ENCODE measurements at places on chromosomes 6 and 20. TPM values are rescaled to one million over a fixed set of nuclear protein-coding genes. Genes with fewer than 3 reads are reported as not detected.

GRCh38 chr6:50093116-50093937 is 43.6 kb upstream of the DEFB112 start:
- no peak for DNase-seq

- peak; percentile 32 for DNase-seq
Measured at GRCh38 chr6:111721753-111722154, 116.1 kb upstream of the TRAF3IP2 start.

GRCh38 chr6:109864050-109864449 is 114.1 kb upstream of the GPR6 start:
- no peak for DNase-seq

The KLC4 gene
- total RNA-seq = 44.3 TPM

DNA sequence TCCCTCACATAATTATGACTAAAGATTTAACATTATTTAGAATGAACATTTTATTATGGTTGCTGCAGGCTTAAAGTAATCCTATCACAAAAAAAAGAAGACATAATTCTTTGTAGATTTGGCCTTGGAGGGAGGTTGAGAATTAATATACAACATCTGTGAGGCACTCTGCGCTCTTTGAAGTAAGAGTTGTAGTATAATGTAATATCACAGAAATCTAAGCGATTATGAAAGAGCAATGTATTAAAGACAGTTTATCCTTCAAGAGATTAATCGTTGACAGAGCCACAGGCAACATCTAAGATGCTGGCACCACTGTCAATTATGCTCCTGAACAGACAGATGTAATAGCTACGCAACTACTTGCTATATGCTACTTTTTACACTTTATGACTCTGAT is 946.8 kb downstream of the GRIK2 start:
- DNase-seq = no peak

- DNase-seq = no peak
Measured at GRCh38 chr6:107735906-107736635, 88.0 kb downstream of the SCML4 start.

The ENPP1 gene
- total RNA-seq = 0.91 TPM

- no peak for DNase-seq
Measured at GRCh38 chr20:43300901-43301300, 111.2 kb upstream of the PTPRT start.

GRCh38 chr6:149249370-149250357 is 67.8 kb upstream of the TAB2 start:
- DNase-seq = no peak

GRCh38 chr6:1624851-1625781 is 15.4 kb downstream of the FOXC1 start:
- peak; percentile 31 for DNase-seq

The E2F3 gene
- total RNA-seq = 9.3 TPM

All from MG63 (cell line).